ENCODE measurements at places on chromosomes 2 and 18.

DNA sequence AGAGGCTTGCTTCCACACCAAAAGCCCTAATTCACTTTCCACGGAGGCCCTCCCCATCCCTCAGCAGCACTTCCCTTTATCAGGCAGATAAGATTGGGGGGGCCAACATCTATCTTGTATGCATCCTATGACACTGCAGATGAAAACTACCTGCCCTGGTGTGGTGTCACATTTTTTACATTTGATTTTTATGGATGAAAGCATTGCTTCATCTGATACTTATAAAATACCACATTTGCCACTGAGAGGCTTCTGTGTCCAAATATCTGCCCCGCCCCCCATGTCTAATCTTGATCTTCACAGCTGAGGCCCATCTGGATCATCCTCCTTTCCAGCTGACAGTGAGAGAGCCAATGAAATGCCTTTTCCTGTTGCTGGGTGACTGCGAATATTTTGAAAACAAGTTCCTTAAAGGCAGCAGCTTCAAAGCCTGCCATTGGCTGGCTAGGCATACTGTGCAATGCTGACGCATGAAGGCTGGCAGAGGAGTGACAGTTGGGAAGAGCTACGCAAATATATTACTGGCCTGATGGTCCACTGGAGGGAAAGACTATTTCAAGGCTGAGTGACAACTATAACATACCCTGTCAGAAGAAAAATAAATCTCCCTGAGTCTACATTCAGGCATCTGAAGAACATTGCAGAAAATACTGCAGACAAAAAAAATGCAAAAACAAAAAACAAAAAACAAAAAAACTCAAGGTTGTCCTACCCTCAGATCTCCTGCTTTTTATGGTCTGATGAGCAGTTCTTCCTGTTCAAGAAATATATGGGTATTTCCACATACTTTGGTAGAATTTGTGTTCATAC, 318.7 kb downstream of the PDE11A start:
- DNase-seq, result peak; percentile 26

DNA sequence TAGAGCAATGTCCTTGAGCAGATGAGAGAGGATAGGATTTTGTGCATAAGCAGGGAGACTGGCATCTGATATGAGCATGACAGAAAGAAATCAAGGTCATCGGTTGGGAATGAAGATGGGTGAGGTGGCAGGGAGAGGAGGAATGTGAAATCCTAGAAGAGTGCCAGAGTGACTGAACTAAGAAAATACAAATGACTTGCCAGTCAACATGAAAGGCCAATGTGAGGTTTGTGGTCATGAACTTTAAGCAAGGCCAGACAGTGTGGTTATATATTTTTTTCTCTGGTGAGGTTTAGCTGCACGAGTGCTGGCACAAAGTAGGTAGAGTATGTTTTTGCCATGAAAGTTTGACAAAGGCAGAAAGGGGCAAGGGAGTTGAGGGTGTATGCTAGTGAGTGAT, 21.2 kb downstream of the QPCT start:
- DNase-seq, result no peak

GRCh38 chr2:7800031-7800430, 881.8 kb upstream of the ID2 start:
- no peak for DNase-seq

- peak; percentile 63 for DNase-seq
Observed at GRCh38 chr2:59301466-59302402, 1060.6 kb upstream of the FANCL start.

- no peak for DNase-seq
Observed at GRCh38 chr2:235350234-235350633, 143.6 kb upstream of the AGAP1 start.

DNA sequence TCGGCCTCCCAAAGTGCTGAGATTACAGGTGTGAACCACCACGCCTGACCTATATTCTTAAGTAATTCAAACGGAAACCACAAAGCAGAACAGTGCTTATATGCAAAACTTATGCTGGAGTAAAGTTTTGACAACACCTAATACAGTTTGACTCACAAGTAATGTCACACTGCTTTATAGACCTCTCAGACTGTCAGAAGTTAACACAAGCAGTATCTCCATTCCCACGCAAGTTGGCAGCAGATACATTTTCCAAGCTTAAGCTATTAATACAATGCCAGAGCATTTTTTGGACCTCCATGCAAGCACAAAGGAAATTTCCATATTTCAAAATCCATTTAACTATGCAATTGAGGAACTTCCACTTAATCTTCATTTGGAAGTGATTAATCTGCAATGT, 21.0 kb upstream of the SANBR start:
- DNase-seq, result no peak

DNA sequence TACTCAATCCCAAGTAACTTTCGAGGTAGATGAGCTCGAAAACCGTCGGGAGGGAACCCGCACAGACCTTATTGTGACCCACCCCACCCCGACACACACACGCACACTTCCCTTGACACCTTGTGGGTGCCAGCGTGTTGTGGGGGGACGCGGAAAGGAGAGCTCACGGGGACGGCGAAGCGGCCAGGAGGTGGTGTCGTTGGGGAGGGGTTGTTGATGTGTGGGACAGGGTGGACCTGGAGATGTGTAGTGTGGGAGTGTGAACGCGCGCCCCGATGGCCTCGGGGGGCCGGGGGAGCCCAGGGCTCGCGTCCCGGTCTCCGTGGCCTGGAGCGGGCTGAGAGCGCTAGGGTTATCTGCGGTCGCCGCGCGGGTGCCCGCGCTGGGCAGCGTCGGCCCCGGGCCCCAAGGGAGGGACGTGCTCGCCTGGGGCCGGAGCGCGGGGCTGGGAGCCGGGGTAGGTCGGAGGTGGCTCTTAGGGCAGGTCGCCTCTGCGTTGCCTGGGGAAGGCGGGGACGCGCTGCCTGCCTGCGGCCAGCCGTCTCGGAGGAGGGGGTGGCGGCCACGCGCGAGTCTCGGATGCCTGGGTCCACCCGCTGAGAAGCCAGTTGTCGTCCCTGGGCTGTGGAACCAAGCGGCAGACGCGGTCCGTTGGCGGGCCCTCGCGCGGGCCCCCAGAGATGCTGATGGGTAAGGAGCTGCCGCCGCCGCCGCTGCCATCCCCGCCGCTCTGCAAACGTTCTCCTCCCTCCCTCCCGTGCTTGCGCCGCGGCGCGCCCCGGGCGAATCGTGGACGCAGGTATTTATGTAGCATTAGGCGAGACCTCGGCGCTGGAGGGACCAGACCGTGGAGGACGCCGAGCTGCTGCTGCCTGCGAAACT, 1.6 kb downstream of the KLHL29 start:
- no peak for DNase-seq

DNA sequence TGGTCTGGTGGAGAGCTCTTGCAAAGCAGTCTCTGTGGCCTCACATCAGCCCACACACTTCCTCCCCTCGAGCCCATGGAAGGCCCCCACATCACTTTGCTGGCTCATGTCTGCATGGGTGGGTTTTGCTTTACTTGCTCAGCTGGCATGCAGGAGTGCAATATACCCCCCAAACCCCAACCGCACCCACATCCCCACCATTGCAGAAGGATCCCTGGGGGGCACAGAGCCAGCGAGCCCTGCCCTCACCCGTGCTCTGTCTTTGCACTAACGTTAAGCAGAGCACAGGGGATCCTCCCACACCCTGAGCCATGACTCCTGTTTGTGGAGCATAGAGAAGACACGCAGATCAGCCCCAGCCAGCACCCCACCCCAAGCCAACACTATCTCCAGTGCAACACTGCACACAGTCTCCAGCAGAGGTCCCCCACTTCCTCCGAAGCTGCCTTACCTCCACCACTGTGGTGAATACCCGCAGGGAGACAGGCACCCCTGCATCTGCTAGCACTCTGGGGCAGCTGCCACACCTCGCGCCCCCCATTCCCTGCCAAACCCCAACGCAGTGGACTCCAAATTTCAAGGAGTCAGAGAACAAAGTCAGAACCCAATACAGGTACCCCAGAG, 177.8 kb upstream of the RGPD4 start:
- no peak for DNase-seq
